IPS DF 19.7 (cell line): ENCODE measurements at places on chromosomes 12 and 14.

DNA sequence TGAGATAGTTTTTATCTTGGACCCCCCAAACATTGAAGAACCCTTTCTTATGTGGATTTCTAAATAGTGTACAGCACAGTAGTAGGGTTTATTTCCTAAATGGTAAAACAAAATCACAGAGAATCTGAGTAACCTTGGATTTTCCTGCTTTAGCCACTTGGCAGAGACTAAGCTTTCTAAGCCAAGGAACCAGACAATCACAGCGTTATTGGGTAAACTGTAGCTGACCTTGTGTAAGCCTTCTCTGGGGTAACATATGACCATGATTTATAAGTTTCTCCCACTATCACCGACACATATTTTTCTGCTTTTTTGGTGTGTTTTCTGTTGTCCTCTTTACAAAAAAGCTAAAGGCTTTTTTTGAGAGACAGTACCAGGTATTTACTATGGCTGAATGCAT lies 136.3 kb upstream of the PZP start:
- DNase-seq: no peak

GRCh38 chr14:83975841-83976770 lies 1553.8 kb upstream of the FLRT2 start:
- DNase-seq: no peak

GRCh38 chr12:123102781-123103503 lies 47.9 kb downstream of the PITPNM2 start:
- no peak for DNase-seq

DNA sequence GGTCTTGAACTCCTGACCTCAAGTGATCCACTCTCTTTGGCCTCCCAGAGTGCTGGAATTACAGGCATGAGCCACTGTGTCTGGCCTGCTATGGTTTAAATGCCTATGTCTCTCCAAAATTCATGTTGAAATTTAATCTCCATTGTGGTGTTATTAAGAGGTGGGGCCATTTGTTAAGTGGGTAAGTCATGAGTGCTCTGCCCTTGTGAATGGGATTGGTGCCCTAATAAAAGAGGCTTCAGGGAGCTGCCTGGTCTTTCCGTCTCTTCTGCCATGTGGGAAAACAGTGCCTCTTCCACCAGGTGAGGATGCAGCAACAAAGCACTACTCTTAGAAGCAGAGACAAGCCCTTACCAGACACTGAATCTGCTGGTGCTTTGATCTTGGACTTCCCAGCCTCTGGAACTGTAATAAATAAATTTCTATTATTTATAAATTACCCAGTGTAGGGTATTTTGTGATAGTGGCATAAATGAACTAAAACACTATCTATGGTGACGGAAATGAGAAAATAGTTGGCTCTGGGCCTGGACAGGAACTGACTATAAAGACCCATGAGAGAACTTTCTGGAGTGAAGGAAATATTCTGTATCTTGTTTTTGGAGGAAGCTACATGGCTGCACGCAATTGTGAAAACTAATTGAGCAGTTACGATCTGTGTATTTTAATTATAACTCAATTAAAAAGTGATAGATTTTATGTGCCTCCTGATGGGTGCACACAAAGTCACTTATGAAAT lies 12.1 kb upstream of the ATP23 start:
- DNase-seq: no peak

DNA sequence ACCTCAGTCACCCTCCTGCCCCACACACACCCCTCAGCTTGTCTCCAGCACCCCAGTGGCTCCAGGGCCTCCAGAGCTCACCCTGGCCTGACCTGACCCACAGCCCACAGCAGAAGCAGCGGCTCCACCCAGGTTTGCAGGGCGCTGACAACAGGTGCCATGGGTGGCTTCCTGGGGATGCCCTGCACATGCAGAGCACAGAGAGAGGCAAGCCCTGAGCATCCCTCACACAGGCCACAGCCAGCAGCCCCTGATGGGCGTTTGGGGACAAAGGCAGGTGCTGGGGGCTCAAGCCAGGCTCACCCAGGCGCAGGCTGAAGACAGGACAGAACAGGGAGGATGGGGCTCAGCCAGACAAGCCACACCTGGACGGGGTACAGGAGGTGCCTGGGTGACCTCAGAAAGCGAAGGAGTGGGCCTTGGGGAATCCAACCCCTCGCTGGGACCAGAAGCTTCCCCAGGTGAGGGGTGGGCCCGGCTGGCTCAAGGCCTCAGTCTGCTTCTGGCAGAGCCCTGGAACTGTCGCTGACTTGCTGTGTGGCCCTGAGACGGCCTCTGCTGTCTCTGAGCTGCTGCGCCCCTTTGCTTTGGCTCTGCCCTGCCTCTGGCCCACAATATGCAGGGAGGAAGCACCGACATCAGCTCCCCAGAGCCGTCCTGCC lies 10.6 kb downstream of the ARL6IP4 start:
- no peak for DNase-seq

- no peak for DNase-seq
Measured at GRCh38 chr12:124324803-124325705, 30.2 kb downstream of the RFLNA start.

- no peak for DNase-seq
Measured at GRCh38 chr12:41205070-41205709, 17.1 kb downstream of the PDZRN4 start.

DNA sequence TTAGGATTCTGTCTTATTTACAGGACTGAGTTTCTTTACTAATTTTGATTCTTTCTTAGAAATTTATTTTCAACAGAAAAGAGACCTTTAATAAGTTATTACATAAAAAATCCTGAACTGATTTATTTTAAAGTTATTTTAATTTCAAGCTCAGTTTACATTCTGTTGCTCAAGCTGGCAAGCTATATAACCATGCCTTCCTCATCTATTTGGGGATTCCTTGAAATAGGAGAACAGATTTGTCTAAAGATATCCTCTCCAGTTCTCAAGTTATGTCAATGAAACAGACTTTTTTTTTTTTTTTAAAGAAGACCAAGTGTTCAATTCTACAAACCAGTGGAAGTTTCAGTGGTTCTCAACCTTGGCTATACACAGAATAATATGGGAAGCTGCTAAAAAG lies 103.3 kb upstream of the TRHDE start:
- DNase-seq: no peak

- no peak for DNase-seq
Measured at GRCh38 chr12:18382236-18382885, 121.0 kb downstream of the PIK3C2G start.

GRCh38 chr12:28313631-28314030 lies 123.4 kb downstream of the CCDC91 start:
- no peak for DNase-seq
